ENCODE measurements at places on chromosomes 1 and 21.

DNA sequence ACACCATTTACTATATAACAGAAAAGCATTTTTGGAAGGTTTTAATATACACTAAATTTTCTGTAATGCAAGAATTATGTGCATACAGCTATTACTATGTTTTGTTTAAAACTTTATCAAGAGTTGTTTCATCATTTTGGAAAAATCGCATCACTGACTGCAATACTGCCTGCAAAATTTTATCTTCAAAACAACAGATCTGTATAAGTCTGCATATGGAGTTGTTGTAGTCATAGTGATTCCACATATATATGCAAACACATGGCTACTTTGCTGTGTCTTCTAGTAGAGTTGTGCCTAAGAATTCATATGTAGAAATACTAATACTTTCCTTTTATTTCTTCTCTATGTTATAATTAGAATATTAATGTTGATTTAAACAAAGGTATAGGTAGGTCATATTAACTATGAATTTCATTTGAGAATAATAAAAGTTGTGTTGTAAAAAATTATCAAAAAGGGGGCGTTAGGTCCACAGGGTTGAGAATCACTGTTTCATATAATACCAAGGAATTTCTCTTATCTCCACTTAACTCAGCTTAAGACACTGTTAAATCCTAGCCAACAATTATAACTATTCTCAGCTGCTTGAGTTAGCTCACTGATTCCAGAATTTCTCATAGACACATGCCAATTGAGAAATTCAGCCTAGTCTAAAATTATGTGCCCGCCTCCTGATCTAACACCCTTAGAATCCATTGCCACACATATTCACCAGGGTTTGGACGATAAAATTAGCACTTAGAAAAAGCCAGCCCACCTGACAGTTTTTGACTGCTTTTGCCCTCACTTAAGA, 22.9 kb upstream of the LAMC1 start:
- DNase-seq, result no peak

- no peak for DNase-seq
These were observed 247.5 kb downstream of the LMX1A start for GRCh38 chr1:165109013-165109412.

GRCh38 chr1:46522969-46523320, 28.5 kb downstream of the KNCN start:
- DNase-seq, result no peak

DNA sequence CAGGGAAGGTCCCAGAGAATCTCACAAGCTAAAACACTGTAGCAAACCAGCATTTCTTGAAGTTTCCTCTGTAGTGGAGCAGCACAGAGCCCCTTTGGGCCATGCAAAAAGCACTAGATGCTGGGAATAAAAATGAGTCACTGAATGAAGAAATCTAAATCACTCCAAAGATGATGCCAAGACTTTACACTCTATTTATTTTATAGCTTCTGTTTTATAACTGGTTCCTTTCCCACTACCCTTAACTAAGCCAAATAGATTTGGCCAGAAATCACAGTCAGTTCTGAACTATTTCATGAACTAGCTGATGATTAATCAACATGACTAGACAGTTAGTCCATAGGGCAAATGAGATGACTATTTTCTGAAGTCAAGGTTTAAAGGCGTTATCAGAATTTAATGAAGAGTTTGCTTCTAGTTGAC, 89.5 kb downstream of the SCMH1 start:
- DNase-seq, result no peak

GRCh38 chr21:34004974-34005373, 68.4 kb upstream of the MRPS6 start:
- DNase-seq, result no peak

DNA sequence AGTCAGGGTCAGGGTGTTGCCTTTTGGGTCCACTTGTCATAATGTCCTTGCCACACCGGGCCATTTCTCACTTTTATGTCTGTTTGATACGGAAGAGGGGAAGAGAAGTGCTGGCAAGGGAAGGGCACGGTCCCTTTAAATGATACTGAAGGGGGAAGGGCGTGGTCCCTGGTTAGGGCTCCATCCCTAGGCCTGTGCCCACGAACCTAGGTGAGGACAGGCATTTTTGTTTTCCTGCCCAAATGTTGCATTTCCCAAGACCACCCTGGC, 25.2 kb downstream of the B3GALT5 start:
- DNase-seq, result no peak

DNA sequence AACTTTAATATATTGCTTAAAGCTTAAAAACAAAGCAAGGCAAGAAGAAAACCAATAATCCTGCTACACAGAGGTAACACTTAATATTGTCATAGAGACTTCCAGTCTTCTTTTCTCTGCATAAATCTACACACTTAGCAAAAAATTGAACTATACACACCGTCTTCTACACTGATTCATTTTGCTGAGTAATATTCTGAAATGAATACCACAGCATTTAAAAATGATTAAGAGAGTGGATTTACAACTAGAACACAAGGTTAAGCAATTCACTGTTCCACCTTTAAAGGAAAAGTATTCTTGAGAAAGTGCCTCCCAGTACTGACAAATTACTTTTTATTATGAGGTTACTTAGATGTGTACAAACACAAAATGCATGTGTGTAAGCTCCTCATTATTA, 22.2 kb upstream of the ITPKB start:
- no peak for DNase-seq

DNA sequence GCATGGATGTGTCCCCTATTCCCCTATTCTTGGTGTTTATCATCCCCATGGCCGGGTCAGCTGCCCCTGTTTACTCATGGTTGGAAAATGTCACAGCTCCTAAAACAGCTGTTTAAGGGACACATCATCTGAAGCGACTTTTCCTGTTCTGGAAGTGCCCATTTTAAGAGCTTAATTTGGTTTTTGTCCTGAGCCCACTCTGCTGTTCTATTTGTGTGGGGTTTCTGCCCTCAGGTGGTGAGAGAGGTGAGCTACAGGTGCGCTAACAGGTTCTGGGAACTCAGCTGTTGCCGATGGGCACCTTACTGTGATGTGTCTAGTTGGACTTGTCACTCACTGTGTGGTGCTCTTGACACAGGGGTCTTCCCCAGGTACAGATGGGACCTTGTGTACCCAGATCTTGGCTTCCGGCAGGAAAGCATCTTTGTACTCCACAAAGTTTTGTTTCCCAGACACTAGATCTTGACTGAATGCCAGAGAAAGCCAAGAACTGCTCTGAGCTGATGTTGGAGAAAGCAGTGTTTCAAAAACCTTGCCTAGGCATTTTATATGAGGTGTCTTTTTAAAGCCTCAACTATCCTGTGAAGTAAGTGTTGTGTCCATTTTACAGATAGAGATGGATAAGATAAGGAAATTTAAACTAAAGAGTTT, 59.0 kb upstream of the CD1D start:
- DNase-seq, result no peak

DNA sequence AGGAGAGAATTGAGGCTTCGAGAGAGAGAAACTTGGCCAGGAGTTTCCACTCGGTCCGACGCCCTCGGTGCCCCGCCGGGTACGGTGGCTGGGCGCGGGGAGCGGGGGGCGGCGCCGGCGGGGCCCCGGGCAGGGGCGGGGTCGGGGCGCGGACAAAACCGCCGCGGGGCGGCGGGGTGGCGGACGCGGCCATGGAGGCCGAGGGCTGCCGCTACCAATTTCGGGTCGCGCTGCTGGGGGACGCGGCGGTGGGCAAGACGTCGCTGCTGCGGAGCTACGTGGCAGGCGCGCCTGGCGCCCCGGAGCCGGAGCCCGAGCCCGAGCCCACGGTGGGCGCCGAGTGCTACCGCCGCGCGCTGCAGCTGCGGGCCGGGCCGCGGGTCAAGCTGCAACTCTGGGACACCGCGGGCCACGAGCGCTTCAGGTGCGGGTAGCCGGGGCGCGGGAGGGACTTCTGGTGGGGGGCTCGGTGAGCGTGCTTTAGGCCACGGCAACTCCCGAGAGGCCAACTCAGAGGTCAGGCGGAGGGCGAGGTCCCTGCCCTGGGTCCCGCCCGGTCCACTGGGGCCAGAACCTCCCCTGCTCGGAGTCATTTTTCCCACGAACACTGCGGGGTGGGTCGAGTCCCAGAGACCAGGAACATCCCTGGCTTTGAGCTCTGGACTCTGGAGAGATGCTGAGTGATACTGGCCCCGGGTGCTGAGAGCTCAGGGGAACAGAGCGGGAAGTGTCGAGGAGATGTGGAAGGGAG, 431 bp downstream of the RAB42 start:
- DNase-seq, result no peak

DNA sequence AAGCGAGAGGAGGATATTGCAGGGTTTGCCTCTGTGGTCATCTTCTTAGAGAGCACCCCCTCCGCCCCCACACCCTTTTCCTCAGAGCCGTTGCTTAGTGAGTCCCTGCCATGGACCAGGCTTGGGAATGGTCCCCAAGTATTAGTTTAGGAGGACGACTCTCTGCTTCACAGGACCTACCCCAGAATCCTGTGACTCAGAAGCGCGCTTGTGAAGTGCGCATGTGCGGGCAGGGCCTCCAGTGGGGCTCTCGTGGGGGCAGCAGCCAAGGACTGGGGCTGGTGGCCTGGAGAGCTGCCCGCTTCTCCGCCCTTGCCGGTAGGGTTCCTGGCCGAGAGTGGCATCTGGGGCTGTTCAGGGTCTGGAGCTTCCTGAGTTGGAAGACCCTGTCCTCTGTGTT, 37.3 kb upstream of the HMGN1 start:
- DNase-seq, result peak; percentile 62

GRCh38 chr21:29721221-29721620, 218.6 kb downstream of the GRIK1 start:
- DNase-seq, result no peak

DNA sequence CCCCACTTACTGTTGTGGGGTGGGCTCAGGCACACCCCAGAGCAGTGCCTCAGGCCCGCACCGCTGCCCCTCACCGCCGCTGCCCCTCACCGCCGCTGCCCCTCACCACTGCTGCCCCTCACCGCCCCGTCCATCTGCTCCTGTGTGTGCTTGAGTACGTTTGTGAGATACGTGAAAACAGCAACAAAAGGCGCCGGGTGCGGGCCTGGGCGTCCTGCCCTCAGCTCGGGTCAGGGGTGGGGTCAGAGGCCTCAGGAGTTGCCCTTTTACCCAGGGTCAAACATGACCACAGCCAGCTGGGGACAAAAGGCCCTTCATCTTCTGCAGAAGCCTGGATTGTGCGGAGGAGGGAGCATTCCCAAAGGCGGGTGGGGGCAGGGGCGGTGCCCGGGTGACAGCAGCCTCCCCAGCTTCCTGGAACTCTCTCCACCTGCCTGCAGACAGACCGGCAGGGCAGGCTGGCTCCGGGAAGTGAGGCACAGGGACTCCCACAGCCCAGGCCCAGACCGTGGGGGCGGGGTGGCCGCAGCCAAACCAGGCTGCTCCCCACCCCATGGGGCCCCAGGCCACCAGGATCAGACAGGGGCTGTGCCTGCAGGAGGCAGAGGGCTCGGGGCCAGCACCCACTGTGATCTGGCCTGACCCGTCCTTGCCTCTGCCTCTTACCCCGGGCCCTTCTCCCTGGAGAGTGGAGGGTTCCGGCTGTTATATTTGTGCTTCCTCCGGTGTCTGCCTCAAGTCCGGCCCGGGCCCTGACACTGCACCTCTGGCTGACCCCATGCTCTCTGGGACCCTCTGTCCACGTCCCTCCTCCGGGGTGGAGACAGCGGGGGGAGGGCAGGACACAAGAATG, 2.3 kb upstream of the VWA1 start:
- DNase-seq, result no peak

DNA sequence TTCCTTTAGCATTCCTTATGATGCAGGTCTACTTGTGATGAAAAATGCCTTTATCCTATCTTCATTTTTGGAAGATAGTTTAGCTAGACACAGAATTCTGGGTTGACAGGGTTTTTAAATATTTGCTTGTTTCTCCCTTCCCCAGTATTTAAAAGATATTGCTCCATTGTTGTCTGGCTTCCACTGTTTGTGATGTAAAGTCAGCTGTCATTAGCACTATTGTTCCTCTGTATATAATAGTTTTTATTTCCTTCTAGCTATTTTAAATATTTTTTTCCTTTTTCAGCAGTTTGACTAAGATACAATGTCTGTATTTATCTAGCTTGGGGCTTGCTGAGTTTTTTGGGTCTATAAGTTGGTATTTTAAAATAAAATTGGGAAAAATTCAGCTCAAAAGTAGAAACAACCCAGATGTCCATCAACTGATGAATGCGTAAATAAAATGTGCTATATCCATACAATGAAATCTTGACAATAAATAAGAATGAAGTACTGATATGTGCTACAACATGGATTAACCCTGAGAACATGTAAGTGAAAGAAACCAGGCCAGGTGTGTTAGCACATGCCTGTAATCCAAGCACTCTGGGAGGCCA, 11.2 kb downstream of the IFT25 start:
- DNase-seq, result no peak

DNA sequence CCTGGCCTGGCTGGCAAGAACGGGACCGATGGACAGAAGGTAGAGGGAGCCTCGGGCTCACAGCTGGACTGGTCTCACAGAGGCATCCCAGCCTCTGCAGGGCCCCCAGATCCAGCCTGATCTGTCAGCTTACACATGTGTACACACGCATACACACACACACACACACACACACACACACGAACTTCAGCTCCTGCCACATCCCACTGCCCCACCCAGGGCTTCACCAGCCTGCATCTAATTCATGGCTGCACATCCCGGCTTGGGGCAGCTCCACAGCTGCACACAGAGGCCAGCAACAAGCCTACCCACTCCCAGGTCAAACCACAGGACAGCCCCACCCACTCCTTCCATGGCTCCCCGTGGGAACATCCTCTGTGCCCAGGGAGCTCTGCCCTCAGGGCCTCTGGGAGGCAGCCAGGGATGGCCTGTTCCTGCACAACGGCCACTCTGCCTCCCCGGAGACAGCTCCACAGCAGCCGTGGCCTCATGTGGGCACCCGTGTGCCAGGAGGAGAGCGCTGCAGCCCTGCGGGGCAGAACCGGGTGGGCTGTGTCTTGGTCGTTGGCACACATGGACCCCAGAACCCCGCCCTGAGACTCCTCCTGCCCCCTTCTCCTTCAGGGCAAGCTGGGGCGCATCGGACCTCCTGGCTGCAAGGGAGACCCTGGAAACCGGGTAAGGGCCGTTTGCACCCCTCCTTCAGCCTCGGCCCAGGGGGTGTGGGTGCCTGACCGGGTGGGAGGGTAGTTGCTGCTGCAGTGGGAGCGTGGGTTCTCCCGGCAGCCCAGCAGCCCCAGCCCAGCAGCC, 19.1 kb downstream of the COL6A2 start:
- DNase-seq, result no peak

- DNase-seq, result no peak
These were observed 213.4 kb downstream of the DISC1 start for GRCh38 chr1:231839999-231840398.

- DNase-seq, result no peak
These were observed 30.9 kb upstream of the SSX2IP start for GRCh38 chr1:84721152-84721551.

DNA sequence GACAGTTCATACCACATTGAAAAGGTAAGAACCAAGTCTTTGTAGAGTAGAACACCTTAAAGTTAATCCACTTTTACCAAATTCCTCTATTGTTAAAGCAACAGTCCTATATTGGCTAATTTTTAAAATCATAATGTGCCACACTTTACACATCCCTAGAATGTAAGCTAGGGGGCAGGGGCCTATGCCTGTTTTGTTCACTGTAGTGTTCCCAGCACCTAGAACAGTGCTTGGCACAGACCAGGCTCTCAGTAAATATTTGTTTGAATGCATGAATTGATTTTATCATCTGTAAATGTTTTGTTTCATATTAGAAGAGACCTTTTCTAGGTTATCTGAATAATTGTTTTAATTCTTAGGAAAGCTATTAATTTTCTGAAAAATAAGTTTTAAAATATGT, 9.1 kb downstream of the SMAP2 start:
- no peak for DNase-seq

GRCh38 chr1:24100945-24101737, 10.8 kb downstream of the MYOM3 start:
- no peak for DNase-seq

GRCh38 chr1:245579881-245580280, 425.1 kb downstream of the KIF26B start:
- DNase-seq, result no peak

- no peak for DNase-seq
These were observed 27.6 kb downstream of the FAAH start for GRCh38 chr1:46421739-46422138.

All from activated CD8-positive, alpha-beta memory T cell treated with anti-CD3 and anti-CD28 coated beads, Interleukin-2, amount 50 U/mL, for 48 hours (primary cell).